ENCODE measurements at places on chromosomes 2 and 18.

GRCh38 chr2:64325477-64325851, 128.5 kb upstream of the LGALSL start:
- DNase-seq, result peak; percentile 31

GRCh38 chr18:30088238-30089015, 954.1 kb downstream of the DSC3 start:
- DNase-seq, result peak; percentile 39

DNA sequence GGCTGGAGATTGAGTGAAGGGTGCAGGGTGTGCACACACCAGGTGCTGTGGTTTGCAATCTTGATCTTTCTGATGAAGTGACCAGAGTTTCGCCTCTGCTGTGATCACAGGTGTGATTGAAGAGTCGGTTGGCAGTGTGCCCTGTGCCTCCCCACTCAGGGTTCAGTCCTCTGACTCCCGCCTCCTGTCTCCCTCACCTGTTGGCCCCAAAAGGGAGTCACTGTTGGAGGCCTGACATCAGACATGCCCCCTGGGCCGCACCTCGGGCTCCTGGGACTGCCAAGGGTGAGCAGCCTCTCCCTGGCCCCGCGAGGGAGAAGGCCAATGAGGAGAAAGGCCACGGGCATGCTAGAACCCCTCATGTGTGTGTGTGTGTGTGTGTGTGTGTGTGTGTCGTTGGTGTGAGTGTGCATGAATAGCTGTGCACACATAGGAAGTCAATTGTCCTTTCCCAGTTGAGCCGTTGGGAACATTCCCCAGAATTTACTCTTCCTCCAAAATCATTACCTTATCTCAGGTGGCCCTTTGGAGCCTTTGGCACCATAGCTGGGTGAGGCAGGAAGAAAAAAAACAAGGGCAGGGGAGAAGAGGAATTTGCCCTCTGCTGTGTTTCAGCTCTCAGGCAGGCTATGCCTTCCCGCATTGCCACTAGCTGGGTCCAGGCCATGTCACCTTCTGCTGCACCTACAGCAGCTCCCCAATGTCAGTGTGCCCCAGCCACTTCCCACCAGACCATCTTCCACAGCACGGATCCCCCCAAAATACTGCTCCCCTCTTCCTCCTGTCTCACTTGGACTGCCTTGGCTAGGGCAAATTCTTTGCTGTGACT, 78.1 kb upstream of the LAPTM4A start:
- DNase-seq, result no peak

GRCh38 chr2:219511547-219512325, 2.5 kb upstream of the ASIC4 start:
- DNase-seq, result no peak

- peak; percentile 12 for DNase-seq
Observed at GRCh38 chr2:129765678-129766351, 213.7 kb upstream of the RAB6C start.

- DNase-seq, result peak; percentile 88
Observed at GRCh38 chr2:54274781-54275242, 18.8 kb upstream of the TSPYL6 start.

GRCh38 chr2:47174733-47175361, 19.7 kb upstream of the STPG4 start:
- peak; percentile 42 for DNase-seq

- no peak for DNase-seq
Observed at GRCh38 chr18:28359176-28359575, 182.2 kb upstream of the CDH2 start.

DNA sequence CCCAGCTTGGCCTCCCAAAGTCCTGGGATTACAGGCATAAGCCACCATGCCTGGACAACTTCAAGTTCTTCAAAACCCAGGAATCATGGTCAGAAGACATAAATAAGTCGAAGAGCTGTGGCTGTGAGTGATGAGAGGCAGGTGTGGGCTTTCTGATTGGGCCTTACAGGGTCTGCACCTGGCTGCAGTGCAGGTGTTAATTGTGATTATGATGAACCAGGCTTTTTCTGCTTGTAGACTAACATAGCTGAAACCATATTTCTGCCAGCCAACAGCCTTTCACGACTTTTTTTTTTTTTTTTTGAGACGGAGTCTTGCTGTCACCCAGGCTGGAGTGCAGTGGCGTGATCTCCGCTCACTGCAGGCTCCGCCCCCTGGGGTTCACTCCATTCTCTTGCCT, 14.9 kb upstream of the DTNB start:
- DNase-seq, result no peak

- peak; percentile 77 for DNase-seq
Observed at GRCh38 chr2:19955544-19956422, 34.1 kb downstream of the WDR35 start.

GRCh38 chr2:71477231-71477691, 23.9 kb downstream of the DYSF start:
- DNase-seq, result no peak

DNA sequence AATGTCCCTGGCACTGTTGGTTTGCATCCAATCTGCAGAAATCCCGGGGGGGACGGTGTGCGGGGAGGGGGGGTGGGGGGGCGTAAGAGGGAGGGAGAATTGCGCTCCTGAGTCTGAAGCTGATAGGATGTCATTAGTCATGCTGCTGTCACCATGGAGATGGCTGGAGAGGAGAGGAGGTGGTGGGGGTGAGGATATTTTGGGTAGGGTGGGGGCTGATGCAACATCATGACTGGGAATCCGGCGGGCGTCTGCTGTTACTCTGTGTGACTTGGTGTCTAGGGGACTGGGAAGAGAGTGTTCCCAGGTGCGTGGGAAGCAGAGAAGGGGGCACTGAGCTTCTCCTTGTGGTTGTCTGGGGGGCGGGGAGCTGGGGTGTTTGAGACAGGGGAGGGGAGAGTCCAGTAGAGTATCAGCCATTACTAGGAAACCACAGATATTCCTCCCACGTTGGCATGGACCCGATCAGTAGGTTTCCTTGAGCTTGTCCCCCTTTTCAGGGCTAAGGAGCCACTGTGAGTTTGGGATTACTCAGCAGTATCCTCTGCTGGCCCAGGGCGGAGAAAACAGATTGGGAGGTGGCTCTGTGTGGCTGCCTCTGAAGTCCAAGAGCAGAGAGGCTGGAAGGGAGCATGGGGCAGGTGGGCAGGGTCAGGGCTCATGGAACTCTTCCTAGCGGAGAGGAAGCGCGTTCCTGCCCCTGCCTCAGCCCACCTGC, 18.9 kb downstream of the TET3 start:
- peak; percentile 92 for DNase-seq

- no peak for DNase-seq
Observed at GRCh38 chr2:102052365-102052764, 60.6 kb downstream of the IL1R2 start.

- peak; percentile 25 for DNase-seq
Observed at GRCh38 chr2:211085056-211085680, 528.8 kb downstream of the CPS1 start.

DNA sequence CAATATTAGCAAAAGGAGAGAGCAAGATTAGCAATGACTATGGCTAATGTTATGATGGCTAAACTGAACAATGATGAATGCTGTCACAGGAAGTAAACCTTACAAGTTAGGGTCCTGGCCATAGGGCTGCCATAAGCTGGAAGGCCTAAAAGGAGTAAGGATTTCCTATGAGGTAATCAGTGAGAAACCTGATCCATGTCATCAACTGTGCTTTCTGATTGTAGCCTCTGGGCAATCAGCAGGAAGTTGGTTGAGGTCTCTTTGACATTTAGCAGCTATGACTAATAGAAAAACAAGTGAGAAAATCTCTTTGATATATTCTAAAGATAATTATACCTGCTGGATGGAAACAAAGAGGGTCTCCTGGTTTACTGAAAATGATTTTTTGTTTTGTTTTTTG, 193.0 kb downstream of the RAB3GAP1 start:
- DNase-seq, result peak; percentile 13

- peak; percentile 59 for DNase-seq
Observed at GRCh38 chr2:38095079-38095995, 19.4 kb upstream of the CYP1B1 start.

GRCh38 chr2:71824436-71824835, 323.2 kb downstream of the CYP26B1 start:
- DNase-seq, result no peak

GRCh38 chr18:36471393-36471792, 173.9 kb downstream of the FHOD3 start:
- DNase-seq, result no peak

DNA sequence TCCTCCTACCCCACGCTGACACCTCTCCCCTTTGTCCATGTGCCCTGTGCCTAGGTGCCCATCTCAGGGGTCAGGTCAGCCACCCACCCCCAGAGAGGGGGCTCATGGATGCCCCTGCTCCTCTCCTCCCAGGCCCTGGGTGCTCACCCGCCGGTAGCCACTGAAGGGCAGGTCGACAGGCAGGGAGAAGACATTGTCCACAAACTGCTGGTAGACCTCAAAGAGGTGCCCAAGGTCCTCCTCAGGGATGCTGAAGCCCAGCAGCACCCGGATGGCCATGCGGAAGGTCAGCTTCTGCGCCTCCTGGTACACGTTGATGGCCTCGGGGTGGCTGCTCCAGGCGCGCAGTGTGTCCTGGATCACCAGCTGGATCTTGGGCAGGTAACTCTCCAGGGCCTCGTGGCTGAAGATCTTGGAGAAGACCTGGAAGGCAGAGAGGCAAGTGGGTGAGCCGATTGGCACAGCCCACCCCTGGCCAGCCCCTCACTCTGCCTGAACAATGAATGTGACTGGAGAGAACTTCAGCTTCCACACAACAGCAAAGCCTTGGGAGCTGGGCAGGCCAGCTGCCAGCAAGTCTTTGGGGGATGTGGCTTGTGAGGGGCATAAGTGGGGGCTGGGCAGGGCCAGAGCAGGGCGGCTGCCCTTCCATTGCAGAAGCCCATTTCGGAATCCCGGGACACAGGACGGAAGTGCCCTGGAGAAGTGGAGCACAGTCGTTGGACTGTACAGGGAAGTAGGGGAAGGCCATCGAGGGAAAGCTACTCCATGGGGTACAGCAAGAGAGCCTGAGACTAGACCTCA, 12.5 kb downstream of the CYP26B1 start:
- DNase-seq, result no peak

DNA sequence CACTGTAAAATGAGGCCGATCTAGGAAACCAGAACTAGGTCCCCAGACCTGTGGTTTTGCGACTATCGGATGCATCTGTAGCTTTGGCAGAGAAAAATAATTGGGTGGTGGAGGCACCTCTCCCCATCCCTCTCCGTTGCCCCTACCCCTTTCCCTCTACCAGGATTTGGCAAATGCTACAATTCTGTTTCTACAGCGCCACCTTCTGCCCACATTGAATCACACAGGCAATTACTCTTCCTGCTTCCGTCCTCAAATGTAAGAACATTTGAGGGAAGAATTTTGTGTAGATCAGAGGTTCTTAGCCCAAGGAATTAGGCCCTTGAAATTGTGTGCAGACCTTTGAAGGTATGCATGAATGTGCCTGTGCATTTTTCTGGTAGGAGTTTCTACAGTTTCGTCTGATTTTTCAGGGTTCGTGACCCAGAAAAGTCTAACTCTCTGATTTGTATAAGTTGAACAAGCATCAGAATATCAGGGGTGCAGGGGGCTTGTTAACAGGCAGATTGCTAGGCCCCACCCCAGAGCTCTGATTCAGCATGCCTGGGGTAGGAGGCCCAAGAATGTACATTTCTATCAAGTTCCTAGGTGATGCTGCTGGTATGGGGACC, 11.2 kb downstream of the ATP6V1B1 start:
- peak; percentile 48 for DNase-seq

- DNase-seq, result no peak
Observed at GRCh38 chr2:66058675-66059074, 376.2 kb upstream of the MEIS1 start.

DNA sequence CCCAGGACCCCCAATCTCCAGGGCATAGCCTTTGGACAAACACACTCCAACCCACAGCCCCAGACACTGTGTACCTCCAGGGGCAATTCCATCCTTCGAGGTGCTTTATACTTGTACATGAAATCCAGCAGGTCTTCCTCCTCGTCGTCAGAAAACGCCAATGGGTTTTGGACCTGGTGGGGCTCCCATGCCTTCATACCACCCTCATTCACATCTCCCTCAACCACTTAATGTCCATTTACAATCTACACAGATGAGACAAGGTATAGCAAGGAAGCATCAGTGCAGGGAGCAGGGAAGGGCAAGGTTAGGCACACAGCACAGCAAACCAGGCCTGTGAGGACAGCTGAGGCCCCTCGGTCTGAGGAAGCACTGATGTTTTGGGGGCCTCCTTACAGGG, 20.6 kb downstream of the MRPL35 start:
- no peak for DNase-seq

- DNase-seq, result no peak
Observed at GRCh38 chr2:62406573-62407043, 99.4 kb downstream of the TMEM17 start.

DNA sequence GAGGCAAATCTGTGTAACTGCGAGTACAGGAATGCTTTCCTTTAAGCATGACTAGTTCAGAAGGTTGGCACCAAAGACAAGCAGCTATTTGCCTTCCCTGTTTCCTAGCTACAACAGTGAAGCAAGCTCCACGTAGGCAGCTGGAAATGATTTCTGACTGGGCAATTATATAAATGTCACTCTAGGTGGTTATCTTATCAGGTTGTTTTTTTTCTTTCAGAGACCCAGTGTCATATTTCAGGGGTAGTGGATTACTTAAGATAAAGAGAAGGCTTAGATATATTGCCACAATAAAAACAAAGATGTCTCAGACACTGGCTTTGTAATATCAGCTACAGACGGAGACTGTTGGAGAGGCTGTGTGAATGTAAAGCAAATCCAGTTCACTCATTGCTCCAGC, 748.9 kb upstream of the NXPH2 start:
- DNase-seq, result no peak

GRCh38 chr18:8962192-8962779, 140.2 kb upstream of the NDUFV2 start:
- no peak for DNase-seq

DNA sequence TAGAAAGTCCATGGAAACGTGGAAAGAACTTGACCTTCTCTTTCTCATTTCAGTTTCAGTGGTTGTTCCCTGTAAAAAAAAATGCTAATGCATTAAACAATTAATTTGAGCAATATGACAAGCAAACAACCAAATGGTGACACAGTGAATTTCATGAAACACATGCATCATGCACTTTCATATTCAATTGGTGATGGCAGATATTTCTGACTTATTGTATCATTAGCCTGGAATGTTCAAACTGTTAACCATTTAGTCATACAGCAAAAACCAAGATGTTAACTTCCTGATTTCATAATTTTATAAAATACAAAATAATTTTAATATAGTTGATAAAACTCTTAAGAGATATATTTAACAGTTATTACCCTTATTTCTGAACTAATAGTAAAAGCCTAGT, 85.5 kb downstream of the SCN1A start:
- no peak for DNase-seq

DNA sequence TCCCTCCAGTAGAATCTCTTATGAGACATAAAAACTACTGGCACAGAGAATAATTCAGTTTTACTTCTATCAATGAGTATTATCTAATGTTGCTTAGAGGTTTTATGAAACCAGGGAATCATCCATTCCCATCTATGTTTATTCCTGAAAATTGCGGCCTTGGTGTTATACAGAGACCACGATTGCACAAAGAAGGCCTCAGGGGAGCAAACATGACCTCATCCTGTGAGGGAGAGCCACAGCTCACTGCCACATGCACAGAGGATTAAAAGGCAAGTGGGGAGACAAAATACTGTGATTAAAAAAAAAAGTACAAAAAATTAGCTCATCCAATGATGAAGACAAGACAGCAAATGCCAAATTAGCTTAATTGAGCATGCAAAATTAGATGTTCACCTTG, 111.8 kb upstream of the SLC35G4 start:
- DNase-seq, result peak; percentile 75
